ENCODE measurements at places on chromosomes 1 and 21. TPM values are rescaled to one million over a fixed set of nuclear protein-coding genes. Genes with fewer than 3 reads are reported as not detected.

RAB25 gene
- total RNA-seq: not detected

PKP1 gene
- not detected for total RNA-seq

CCDC181 gene
- total RNA-seq: not detected

TSPAN1 gene
- total RNA-seq: 8.9 TPM

TRIM67 gene
- not detected for total RNA-seq

RGS7 gene
- total RNA-seq: not detected

NR1I3 gene
- 0.21 TPM for total RNA-seq

B3GALT2 gene
- not detected for total RNA-seq

AGO1 gene
- total RNA-seq: 24.2 TPM

CLCA1 gene
- total RNA-seq: not detected

CXADR gene
- total RNA-seq: 0.32 TPM

OR2M3 gene
- total RNA-seq: not detected

AHCYL1 gene
- total RNA-seq: 49.1 TPM

C1orf174 gene
- 14.9 TPM for total RNA-seq

NEGR1 gene
- 42.8 TPM for total RNA-seq

RNU1-3 gene
- under 0.01 TPM for total RNA-seq

PLPPR5 gene
- total RNA-seq: not detected

Measured in ascending aorta (tissue), 2 donors.